ENCODE measurements at places on chromosomes 2 and 18.

GRCh38 chr2:128589681-128590080 lies 271.0 kb upstream of the HS6ST1 start:
- DNase-seq, result no peak

DNA sequence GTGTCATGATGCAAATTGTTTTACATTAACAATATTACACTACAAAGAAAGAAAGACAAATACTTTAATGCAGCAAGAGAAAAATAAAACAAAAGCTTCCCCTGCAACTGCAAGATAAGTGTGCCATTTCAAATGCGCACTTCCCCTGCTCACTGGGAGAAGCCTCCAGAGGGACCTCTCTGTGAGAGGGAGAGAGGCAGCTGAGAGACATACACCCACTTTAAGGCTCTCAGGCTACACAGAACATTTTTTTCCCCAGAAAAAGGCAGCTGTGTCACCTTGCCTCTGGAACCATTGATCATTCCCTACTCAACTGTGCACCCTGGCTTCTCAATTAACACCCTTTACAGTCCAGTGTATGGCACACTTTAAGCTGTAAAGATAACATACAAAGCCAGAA lies 75.2 kb downstream of the DPP4 start:
- no peak for DNase-seq

DNA sequence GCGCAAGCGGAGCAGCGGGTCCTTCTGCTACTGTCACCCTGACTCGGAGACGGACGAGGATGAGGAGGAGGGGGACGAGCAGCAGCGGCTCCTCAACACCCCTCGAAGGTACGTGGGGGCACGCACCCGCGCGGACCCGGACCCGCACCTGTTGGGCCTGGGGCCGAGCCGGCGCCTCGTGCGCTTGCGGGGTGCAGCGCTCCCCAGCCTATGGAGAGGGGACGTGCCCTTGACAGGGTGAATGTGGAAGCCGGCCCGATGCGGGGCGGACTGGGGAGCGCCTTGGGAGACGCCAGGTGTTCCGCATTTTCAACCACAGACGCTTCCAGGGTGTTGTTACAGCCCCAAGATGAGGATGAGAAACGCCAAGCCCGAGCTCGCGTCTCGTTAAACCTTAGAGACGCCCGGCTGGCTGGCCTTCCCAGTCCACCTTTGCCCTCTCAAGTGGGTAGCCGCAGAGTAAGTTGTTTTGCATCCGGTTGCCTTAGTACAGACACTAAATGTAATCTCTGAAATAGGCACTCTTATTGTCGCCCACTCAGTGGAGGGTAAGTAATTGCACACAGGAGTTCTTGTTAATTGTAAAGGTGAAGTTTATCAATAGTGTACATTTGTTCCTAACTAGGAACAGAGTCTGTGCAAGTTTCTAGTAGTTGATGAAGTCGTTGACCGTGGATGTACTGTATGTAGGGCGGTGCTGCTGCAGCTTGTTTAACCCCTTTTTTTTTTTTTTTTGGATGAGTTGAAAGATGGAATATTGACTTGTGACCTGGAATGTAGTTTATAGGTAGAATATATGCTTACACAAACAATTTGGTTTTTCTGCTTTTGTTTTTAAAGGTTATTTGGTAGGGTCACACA lies 815 bp downstream of the GMCL1 start:
- DNase-seq, result peak; percentile 32

DNA sequence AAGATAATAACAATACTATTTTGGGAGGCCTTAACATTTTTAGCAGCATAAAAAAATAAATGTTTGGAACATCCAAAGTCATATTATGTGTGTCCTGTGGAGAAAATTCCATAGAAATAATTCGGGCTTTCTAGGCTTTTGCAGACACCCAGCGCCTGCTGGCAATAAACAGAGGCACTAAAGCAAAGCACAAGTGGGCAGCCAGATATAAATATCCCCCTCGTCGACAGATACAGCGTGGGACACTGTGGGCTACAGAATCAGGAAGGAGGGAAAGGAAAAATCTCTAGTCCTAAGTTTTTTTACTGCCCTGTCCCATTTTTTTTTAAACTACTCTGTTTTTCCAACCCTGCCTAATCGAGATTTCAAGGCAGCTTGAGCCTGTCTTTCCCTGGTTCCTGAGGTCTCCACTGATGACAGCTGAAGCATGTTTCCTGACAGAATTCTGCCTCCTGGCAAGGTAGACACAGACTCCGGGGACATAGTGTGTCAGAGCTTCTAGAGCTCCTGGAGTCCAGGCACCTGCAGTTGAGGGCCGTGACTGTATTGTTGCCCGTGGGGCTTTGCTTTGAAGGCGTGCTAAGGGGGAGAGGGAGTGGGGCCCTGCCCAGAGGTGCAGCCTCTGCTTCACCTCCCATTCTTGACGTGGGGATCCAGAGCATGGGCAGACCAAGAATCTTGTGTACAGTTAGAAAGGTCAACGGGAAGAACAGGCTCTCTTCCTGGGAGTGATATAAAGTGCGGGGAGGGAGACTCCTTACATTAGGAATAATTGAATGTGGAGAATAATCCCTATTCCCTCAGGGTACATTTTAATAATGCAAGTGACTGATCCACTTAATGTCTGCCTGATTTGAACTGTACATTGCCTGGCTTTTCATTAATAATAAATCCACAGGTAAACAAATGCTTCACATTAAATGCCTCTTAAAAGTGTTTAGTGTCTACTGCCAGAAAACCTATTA lies 232.3 kb downstream of the DCC start:
- no peak for DNase-seq

DNA sequence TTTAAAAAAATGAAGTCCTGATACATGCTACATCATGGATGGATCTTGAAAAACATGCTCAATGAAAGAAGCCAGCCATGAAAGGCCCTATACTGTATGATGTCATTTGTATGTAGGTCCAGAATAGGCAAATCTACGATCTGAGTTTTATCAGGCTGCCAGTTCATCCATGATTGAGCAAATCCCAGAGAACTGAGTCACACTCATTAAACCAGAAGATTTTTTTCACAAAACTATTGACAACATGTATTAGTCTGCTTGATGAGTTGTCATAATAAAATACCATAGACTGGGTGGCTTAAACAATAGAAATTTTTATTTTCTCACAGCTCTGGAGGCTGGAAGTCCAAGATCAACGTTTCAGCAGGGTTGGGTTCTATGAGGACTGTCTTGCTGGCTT lies 130.7 kb downstream of the MREG start:
- DNase-seq, result no peak

GRCh38 chr2:45567974-45568789 lies 42.9 kb downstream of the SRBD1 start:
- DNase-seq, result peak; percentile 93

DNA sequence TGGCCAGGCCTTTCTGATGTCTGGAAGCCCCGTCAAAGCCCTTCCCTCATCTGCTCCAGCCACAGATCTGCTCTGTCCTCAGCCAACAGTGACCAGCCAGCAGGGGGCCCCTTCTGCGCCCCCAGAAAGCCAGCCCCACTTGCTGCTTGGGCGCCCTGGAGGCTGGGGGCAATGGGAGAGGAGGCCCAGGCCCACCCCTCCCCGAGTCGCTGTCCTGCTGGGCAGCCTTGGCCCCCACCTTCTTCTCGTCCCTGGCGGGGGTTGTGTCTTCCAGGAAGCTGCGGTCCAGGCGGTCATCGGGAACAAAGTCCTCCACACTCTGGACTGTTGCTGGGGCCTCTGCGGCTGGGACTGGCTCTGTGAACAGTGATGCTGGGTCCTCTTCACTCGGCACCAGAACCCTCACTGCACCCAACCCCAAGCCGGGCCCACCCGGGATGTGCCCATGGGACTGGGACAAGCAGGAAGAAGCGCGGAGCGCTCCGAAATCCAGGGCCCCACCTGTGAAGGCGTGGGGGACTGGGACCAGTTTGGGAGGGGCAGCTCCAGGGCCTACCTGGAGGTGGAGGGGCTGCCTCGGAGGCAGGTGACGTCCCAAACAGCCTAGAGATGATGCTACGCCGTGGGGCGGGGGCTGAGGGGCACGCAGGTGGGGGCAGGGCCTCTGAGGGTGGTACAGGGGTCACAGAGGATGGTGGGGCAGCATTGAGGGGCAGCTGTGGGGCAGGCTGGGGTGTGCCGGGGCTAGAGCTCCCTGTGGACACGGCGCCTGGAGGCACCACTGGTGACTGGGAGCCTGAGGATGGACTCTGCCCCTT lies 257.6 kb downstream of the ANKRD30B start:
- DNase-seq, result no peak

GRCh38 chr2:159297042-159297707 lies 10.7 kb upstream of the WDSUB1 start:
- DNase-seq, result no peak

GRCh38 chr2:129849559-129850160 lies 129.8 kb upstream of the RAB6C start:
- peak; percentile 85 for DNase-seq

- DNase-seq, result no peak
These were observed 14.9 kb downstream of the MAL start for GRCh38 chr2:95040426-95040825.

DNA sequence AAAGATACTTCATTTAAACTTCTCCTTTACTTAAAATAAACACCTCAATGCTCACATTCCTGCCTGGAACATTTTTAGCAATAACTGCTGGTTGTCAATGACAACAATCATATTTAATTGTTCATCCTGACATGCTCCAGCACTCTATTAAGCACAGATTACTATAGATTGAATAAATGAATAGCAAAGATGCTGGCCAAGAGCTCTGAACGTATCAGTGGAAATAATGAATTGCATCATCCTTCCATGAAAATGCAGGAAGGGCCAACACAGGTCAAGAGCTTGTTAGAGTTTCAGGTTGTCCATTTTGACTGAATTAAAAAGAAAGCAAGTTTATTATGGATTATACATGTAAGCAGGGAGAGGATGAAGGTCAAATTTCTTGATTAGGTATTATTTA lies 994.0 kb downstream of the TSN start:
- DNase-seq, result no peak

GRCh38 chr2:238716585-238716984 lies 131.3 kb upstream of the TWIST2 start:
- DNase-seq, result no peak

DNA sequence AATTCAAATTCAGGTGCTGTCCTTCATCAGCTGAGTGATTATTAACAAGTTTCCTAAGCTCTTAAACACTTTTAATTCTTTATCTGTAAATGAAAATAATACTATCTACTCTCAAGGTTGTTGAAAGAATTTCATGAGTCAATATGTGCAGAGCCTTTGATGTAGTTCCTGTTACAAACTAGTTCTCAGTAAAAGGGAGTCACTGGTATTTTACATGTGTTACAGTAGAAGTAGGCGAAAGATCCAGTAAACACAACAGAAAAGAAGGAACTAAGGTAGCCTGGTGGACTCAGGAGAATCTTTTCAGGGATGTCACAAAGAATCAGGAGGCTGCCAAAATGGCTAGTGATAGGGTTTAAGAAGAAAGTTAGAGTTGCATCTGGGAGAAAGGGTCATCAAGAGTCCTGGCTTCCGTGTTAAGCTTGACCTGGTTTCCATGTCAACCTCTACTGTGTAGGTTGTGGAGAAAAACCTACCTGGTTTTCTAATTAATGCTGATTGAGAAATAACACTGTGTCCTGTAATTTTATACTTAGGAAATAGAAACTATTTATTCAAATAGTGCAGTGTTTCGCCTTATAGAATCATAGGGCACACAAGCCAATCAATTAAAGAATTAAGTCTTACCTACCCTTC lies 58.3 kb upstream of the TRIB2 start:
- DNase-seq, result no peak
